ENCODE measurements at places on chromosomes 13 and 19.
A peak's percentile ranks its signal among the peaks of the same experiment; 100 is the strongest.

GRCh38 chr13:23671377-23671776 is 101.2 kb downstream of the TNFRSF19 start:
- DNase-seq: no peak

DNA sequence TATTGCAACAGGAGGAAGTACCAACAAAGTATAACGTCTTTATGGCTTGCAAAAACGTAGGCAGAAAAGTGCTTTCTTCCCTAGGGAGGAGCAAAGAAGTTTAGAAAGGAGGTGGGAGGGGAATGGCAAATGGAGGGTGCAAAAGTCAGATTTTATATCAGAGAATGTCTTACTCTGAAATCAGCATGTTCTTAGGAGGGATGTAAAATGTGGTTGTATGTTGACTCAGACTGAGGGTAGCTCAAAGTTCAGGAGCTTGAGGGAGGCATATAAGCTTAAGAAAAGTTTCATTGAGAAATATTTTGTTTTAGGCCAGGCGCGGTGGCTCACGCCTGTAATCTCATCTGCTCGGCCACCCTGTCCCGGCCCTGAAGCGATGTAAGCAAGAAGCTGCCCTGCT is 1.7 kb downstream of the ZNF90 start:
- DNase-seq: no peak

DNA sequence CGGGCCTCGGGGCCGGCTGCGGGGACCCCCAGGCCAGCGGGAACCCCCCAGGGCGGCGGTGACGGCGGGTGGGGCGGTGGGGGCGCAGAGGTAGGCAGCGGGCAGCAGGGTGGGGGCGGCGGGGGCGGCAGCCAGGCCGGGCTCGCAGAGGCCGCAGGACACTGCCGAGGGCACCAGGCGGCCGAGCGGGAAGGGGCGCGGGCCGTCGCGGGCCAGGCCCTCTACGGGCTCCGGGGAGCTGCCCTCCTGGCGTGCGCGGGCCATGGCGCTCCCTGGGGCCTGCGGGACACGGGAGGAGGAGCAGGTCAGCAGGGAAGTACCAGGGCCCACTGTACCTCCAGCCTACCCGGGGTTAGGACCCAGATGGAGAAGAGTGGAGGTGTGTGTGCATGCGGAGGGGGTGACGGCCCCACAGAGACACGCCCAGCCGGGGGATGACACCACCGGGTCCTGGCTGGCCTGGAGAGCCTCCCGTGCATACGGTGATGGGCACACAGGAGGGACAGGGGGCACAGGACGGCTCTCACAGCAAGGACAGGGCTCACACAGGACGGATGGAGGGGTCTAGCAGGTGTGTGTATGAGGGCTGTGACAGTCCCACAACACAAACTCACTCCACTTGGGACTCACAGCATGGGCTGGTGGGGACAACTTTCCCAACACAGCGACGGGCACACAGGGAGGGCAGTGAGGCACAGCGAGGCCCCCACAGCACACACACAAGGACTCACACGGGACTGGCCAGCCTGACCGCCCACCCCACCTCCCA is 2.6 kb downstream of the BBC3 start:
- DNase-seq: no peak

- DNase-seq: peak; percentile 11
These were observed 556.3 kb upstream of the ARGLU1 start for GRCh38 chr13:107124129-107124718.

- DNase-seq: peak; percentile 96
These were observed 8.6 kb downstream of the C19orf81 start for GRCh38 chr19:50657712-50658440.

- DNase-seq: no peak
These were observed 32.9 kb downstream of the SERTM1 start for GRCh38 chr13:36706755-36707154.

GRCh38 chr13:46756977-46757376 is 40.0 kb downstream of the ESD start:
- DNase-seq: no peak

DNA sequence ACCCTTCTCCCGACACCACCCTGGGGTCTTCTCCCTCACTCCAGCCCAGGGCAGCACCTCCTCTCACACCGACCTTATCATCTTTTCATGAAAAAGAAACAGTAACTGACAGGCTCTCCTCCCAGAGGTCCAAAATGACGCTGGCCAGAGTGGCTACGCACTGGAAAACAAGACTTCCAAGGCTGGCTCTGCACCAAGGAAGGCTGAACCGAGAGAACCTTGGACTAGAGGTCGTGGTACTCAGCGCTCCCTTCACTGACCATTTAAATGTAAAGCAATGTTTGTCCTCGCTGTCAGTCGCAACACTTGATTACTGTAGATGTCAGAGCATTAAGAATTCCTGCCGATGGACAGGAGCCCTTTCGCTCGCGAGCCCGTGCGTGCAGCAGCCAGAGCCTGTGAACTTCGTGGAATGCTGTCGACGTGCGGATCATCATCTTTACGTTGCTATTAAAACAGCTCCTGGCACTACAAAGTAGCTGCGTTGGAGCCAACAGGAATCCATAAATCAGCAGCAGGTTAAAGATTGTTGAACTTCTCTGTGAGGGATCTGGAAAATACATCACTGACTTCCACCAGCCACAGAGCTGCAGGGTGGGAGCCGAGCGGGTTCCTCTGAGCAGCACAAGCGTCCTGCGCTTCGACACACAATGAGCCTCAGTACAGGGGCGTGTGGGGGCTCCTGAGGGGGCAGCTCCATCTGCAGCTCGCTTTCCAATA is 125.5 kb upstream of the MCF2L start:
- no peak for DNase-seq

DNA sequence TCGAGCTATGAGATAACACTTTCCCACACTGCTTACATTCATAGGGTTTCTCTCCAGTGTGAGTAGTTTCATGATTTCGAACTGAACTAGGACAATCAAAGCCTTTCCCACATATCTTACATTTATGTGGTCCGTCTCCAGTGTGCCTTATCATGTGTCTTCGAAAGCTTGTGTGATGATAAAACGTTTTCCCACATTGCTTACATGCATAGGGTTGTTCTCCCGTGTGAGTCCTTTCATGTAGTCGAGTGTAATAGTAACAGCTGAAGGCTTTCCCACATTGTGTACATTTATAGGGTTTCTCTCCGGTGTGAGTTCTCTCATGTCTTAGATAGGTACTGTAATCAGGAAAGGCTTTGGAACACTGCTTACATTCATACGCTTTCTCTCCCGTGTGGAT is 16.3 kb downstream of the ZNF823 start:
- no peak for DNase-seq

DNA sequence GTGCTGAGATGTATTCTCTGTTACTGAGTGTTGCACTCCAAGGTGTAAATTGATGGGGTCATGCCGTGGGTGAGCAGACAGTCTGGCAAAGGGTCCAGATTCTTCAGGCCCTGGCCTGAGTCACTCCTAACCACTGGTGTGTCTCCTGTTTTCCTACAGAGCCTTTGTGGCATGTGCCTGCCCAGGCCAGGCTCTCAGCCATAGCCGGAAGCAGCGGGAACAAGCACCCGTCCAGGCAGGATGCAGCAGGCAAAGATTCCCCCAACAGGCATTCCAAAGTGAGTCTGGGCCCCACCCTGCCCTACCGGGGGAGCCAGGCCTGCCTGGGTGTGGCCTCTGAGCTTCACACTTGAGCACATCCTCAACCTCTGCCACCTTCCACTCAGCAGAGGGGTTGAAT is 61.9 kb downstream of the DPF1 start:
- no peak for DNase-seq

GRCh38 chr13:98144027-98144741 is 1.3 kb downstream of the FARP1 start:
- no peak for DNase-seq

GRCh38 chr13:111403266-111403665 is 82.8 kb downstream of the TEX29 start:
- no peak for DNase-seq

DNA sequence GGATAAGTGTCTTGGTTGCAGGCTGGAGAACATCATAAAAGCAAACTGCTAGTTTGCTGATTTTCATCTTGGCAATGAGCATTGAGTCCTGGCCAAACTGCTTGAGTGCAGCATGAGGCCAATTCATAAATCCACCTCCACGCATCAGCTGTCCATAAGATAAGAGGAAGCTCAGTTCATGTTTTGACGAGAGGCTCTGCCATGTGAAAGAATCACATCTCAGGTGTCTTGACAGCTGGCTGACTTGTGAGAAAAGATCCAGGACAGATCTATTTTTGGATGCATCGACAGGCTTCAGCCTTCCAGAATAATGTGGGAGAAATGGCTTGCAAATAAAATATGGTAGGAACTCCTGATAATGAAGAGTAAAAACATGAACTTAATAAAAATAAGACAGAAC is 5.4 kb upstream of the ZNF682 start:
- DNase-seq: no peak

DNA sequence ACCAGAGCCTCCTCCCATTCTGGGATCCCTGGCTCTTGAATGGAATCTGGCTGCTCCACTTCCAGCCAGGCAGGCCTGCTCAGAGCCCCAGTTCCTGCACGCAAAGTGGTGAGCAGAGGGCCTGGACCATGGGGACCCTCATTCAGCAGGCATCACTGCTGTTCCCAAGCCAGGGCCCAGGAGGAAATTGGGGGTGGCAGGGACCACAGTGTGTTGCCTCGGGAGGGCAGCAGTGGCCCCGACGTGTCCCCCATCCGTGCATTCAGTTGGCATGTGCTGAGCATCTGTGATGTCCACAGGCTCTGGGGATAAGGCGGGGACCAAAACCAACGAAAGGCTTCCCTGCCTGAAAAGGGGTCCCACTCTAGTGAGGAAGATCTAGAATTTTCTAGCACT is 11.2 kb downstream of the CCDC97 start:
- no peak for DNase-seq

DNA sequence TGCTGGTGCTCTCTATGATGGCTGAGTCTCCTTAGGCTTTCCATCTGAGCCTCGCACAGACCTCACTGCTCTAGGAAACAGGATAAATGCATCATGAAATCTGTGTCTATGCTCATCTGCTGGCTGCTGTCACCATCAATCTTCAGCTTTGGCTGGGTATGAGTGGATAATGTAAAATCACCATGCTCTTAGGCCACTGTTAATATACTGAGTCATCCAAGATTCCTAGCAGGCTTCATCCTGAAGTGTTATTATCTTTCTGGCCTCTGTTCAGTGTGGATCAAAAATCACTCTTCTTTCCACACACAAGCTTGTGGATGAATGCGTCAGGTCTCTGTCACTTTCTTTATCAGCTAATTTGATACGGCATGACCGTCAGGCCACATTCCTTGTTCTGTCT is 317.4 kb downstream of the NALCN start:
- no peak for DNase-seq

DNA sequence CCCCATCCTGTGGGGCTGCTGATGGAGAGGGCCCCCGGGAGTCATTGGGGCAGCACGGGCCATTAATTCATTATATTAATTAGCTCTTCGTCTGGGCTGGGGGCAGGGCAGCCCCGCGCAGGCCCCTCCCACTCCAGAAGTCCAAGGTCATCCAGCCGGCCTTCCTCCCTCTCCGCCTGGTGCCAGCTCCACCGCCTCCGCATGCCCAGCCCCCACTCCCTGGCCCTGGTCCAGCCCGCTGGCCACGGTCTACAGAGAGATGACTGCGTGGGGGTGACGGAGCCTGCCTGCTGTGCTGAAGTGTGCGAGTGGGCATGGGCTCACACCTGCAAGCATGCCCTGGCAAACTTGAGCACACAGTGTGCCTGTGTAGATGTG is 8.8 kb downstream of the IGLON5 start:
- DNase-seq: no peak

DNA sequence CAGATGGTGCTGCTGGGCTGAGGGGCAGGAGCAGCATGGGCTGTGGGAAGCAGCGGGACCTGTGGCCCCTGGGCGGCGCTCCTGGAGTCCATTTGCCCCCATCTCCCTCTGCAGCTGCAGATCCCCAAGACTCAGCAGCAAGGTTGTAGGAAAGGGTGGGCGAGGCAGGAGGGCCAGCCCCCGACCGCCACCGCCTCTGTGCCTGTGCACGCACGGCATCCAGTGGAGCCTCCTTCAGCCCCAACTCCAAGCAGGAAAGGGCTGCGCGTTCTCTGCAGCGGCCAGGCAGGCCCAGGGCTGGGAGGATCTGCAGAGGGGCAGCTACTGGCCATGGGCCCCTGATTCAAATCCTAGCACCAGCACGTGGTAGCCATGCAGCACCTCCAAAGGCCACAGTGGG is 20.8 kb downstream of the DPF1 start:
- no peak for DNase-seq

DNA sequence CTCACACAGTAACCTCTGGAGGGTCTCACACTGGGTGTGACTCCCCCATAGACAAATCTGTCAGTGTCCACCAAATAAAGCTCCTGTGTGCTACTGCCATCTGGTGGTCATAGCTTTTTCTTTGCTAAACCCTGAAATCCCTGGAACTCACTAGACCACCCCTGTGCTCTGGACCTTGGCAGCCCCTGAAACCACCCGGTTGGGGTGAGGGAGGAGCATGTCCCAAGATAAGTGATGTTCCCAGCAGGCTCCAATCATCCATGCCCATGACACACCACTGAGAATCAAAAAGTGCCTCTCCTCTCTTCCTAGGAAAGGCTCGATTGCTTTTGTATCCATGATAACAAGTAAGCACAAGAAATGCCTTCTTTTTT is 6.5 kb upstream of the HSD17B14 start:
- DNase-seq: peak; percentile 56

- DNase-seq: no peak
These were observed 39.7 kb upstream of the SLC7A9 start for GRCh38 chr19:32909257-32909656.

DNA sequence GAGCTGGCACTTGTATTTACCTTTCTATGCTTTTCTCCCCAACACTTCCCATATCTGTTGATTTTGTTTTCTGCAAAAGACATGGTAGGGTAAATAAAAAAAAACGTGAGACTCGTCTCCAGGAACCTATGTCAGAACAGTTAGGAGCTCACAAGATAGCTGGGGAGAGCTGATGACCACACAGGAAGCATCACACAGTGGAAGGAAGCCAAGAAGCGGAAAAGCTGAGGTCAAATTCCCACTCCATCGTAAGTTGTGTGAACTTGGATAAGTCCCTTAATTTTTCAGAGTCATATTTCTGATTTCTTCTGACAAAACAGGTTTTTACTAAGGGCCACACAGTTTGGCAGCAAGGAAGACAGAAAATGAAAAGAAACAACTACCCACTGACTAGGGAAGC is 199.6 kb downstream of the KLF5 start:
- DNase-seq: no peak

- no peak for DNase-seq
These were observed 102.7 kb downstream of the DCLK1 start for GRCh38 chr13:36028359-36029025.

GRCh38 chr19:58395979-58396627 is 647 bp downstream of the RNF225 start:
- DNase-seq: no peak

- no peak for DNase-seq
These were observed 12.1 kb downstream of the PRAM1 start for GRCh38 chr19:8490395-8490760.

GRCh38 chr13:98181111-98181815 is 4.2 kb upstream of the RNF113B start:
- no peak for DNase-seq

DNA sequence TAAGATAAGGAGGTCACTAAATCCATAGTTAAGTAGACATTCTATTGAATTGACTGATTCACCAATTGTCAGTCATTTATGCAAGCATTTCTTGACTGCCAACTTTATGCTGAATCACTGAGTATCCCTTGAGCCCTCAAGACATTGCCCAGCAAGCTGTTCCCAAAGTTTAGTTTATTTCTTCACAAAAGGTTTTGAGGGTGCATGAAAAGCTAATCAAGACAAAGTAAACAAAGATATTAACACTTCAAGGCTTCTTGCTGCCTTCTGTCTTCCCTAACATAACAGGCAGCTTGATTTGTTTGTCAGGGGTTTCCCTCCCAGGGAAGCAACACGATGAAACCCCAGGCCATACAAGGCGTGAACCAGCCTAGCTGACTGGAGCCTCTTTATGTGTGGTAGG is 374.4 kb downstream of the SPRY2 start:
- DNase-seq: no peak
